Neural progenitor cell (in vitro differentiated cells): ENCODE measurements at places on chromosomes 7 and 10.

GRCh38 chr10:44779511-44779910 lies 131.6 kb upstream of the TMEM72 start:
- DNase-seq: no peak

DNA sequence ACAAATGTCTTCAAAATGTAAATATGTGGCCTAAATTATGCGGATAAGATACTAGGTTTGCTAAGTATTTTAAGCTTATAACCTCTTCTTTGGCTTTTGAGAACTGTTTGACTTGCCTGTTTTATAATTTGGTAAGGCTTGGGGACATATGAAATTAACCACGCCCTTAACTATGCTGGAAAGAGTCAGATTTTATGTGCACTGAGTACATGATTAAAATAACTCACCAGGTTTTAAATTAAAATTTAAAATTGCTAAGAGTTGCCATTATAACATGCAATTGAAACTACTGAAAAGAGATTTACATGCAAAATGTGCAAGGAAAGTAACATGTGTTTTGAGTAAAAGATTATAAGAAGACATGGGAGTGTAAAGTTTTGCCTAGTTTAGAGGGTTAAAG lies 141.9 kb downstream of the WDR11 start:
- no peak for DNase-seq

GRCh38 chr7:2048006-2048405 lies 184.7 kb downstream of the MAD1L1 start:
- DNase-seq: no peak

DNA sequence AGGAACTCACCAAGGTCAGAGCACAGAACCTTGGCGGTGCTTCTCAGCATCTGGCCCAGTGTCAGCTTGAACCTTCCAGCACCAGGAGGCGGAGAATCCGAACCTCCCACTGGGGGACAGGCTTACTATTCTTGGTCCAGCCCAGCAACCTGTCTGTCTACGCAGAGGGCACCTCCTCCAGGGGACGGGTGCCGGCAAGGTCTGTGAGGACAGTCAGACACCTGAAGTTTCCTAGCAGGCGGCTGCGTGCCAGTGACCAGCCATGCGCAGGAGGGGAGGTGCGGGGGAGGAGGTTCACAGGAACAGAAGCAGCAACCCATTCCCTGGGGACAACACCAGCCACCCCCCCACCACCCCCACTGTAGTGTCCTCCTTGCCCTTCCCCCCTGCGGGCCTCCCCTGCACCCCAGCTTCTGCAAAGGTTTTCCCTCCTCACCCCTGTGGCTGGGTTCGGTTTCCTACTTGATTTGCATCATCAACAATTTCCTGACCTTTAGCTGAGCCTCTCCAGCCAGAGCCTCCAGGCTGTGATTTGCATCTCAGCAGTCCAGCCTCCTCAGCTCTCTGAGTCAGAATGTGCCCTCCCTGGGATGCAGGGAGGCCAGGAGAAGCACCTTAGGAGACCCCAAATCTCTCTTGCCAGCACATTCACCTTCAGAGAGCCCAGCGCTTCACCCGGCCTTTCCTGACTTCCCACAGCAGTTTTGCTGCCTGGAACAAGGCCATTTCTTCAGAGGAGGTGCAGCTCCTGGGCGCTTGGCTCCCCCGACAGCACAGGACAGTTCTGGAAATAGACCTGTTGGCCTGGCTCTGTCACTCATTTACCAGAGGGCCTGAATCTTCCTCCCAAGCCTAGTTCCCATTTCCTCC lies 107.5 kb upstream of the NPS start:
- peak; percentile 9 for DNase-seq

GRCh38 chr10:132808383-132809231 lies 22.7 kb upstream of the NKX6-2 start:
- no peak for DNase-seq

DNA sequence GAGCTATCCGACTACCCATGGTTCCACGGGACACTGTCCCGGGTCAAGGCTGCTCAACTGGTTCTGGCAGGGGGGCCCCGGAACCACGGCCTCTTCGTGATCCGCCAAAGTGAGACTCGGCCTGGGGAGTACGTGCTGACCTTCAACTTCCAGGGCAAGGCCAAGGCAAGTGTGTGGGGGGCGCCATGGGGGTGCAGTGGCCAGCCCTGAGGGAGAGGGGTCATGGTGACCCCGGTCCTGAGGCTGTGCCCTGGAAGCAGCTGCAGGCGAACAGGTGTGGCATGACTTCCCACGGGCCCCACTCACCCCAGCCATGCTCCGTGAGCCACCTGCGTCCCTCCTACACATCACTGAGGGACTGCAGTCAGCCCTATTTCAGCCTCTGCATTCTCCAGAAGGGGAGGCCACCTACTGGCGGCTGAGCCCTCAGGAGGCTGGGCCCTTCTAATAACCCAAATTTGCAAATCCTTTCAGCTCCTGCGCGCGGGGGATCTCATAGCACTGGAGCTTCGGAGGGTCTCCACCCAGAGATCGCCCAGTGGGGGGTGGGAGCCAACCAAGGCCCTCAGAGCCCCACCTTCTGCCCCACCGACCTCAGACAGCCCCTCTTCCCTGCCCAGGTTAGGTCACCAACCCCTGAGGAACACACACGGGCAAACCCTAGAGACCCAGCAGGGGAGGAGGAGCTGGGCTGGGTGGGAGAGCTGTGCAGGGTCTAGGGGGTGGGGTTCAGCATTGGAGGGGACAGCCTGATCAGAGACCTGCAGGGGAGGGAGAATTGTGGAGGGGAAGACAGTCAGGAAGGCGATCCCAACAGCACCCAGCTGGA lies 30.8 kb downstream of the SH2B2 start:
- no peak for DNase-seq

- DNase-seq: no peak
Measured at GRCh38 chr7:64541438-64542359, 21.2 kb downstream of the ZNF680 start.

DNA sequence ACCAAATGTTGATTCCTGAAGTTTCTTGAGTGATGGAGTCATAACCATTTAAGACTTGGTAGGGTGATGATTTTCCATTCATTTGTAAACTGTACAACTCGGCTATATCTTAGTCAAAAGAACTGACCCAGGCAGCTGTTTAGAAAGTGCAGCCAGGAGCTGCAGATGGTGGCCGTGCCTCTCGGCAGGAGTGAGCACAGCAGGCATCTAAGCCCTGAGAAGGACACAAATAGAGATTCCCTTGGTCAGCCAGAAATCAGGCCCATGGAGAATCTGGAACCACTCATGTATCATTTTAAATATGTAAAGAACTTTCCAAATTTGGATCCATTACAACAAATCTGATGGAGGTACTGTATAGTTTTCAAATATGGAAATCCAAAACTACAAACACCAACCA lies 177.0 kb upstream of the AKR1E2 start:
- no peak for DNase-seq

DNA sequence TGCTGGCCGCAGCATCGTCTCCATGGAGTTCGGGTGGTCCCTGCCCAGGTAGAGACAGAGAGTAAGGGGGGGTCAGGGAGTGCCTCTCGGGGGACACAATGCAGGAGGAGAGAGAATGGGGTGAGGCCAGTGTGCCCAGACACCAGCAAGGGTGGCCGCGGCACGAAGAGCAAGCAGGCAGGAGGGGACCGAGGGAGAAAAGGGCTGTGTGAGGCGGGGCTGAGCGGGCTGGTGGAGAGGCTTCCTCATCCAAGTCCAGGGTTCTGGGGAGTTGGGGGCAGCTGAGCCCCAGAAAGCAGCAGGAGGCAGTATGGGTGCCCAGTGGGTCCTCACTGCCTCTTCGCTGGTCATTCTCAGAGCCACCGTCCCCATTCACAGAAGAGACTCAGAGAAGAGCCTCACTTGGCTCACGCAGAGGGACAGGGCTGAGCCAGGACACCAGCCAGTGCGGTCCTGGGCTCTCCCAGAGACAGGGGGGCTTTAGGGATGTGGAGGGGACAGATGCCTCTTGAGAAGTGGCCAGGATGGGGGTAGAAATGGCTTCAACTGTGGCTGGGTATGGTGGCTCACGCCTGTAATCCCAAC lies 78.9 kb downstream of the MICALL2 start:
- DNase-seq: no peak
